ENCODE measurements at places on chromosomes 7 and 10.

- no peak for DNase-seq
Measured at GRCh38 chr10:129831150-129831549, 132.9 kb downstream of the EBF3 start.

GRCh38 chr10:58952747-58953466 lies 223.5 kb upstream of the PHYHIPL start:
- peak; percentile 37 for DNase-seq

- no peak for DNase-seq
Measured at GRCh38 chr10:31706464-31707092, 222.1 kb downstream of the ARHGAP12 start.

DNA sequence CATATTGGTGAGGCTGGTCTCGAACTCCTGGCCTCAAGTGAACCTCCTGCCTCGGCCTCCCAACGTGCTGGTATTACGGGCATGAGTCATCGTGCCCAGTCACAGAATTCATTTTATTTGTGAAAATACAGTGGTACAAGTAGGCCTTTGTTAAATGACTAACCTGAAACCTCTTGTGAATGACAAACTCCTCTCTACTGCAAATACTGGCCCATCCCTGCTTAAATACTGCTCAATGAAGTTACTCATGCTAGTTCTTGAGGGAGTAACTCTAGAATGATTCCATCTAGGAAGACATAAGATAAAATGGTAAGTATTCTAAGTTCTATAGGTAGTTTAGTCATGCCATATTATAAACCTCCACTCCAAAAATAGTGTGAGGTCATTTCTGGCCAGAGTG lies 80.7 kb downstream of the UBE2H start:
- DNase-seq, result no peak

- DNase-seq, result no peak
Measured at GRCh38 chr10:43899224-43899959, 250.7 kb upstream of the ZNF32 start.

DNA sequence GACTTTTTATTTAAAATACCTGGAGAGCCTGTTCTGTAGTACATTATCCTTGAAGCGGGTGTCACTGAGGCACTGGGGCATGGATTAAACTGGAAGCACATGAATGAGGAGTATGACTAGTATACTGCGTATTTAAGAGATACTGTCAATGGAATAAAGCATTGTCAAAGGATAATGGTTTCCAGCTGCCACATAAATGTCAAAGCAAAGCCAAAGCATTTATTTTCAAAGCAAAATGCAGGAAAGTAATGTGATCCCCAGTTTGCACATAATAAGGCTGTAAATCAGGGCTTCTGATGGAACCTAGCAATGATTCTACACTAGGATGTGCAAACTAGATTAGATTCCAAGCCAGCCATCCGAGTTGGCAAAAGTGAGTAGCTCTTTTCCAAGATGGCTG lies 240.1 kb downstream of the POU6F2 start:
- no peak for DNase-seq

DNA sequence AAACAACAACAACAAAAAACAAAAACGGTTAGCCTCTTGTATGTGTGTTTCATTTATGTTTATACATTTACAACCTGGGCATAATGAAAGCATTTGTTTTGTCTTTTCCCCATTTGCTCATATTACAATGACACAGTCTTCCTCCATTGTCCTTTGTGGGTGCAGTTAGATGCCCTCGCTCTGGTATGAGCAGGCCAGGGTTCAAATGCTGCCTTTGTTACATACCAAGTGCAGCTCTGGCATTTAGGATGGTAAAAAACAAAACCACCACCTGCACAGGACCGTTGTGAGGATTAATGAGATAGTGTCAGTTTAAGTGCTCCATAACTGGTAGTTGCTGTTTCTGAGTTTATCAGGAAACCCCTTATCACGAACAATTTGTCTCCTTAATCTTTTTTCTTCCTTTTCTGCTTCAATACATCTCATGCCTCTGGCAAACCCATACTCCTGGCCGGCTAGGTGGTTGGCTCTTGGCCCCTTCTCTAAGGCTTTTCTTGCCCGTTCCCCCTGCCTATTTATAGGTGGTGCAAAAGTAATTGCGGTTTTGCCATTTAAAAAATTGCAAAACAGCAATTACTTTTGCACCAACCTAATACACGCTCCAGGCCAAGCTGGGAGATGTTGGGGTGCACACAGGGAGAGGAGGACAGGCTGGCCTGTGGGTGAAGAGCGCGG lies 18.6 kb upstream of the TMEM225B start:
- DNase-seq, result no peak

GRCh38 chr10:4825868-4826791 lies at the start of gene AKR1E2:
AKR1E2 (plus strand) TSS chr10:4826207; CDS start chr10:4826325, 118 bp downstream.
- no peak for DNase-seq

DNA sequence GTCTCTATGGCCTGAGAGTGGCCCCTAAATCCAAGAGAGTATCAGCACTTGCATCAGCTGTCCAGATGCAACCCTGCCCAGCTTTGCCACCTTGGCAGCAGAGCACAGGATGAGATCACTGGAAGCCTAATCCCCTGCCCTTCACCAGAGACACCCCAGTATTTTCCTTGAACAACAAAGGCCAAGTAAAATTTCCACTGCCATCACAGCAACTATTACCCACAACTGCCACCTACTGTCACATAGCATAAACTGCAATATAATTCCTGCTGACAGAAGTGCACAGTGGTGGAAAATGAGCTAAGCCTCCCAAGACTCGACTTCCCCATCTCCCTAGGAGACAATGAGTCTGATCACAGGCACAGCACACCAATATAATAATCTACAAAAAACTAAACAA lies 462.8 kb upstream of the ZWINT start:
- peak; percentile 1 for DNase-seq

- DNase-seq, result no peak
Measured at GRCh38 chr10:29099001-29099400, 189.9 kb upstream of the LYZL1 start.

GRCh38 chr7:19920705-19921104 lies 147.3 kb upstream of the TMEM196 start:
- no peak for DNase-seq

DNA sequence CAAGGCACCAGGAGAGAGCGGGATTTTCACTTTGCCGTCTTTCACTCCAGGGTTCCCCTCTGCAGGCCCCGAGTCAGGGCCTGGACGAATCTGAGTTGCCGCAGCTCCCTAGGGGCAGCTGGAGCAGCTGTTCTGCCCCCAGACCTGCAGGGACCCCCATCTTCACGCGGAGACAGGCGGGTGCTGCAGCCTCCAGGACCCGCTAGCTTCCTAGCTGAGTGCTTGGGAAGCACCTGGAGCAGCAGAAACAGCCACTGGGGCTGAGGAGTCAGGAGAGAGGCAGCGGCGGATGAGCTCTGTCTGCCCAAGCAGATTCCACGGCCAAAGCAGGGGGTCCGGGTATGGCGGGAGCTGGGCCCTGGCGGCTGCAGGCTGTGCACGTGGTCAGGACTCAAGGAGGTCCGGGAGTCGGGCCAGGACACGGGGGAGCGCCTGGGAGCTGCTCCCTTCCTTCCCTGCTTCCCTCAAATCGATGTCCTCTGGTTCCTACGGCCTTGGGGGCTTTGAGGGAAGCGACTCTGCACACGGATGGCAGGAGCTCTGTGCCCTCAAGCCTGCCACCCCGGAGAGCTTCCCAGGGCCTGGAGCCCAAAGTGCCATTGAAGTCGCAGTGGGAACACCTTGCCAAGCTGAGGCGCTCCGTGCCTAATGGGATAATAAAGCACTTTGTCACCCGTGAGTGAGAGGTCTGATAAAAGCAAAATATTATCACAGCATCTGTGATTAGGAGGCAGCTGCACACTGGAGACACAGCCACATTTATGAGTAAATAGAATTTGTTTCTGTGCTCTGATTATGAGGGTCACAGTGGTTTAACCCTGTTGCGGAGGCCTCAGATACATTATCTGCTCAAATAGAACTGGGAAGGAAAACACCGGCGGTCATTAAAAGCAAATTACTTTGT lies 17.2 kb downstream of the MNX1 start:
- DNase-seq, result no peak

GRCh38 chr10:14345262-14345661 lies 14.5 kb upstream of the FRMD4A start:
- DNase-seq, result no peak

DNA sequence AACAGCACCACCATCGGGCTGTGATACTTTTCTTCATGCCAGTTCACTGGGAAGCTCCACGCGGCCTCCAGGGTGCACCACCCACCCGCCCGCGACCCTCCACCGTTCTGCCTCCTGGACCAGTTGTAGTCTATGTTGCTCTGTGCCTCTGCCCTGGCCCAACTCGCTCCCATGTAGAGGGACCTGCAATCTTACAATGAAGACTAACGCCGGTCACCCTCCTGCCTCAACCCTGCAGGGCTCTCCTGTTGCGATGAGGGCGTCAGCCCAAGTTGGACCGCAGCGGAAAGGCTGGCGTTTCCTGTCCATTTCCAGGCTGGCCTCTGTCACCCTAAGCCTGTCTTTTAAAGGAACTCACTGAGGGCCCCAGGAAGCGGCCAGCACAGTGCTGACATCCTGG lies 34.9 kb downstream of the IL15RA start:
- DNase-seq, result no peak

DNA sequence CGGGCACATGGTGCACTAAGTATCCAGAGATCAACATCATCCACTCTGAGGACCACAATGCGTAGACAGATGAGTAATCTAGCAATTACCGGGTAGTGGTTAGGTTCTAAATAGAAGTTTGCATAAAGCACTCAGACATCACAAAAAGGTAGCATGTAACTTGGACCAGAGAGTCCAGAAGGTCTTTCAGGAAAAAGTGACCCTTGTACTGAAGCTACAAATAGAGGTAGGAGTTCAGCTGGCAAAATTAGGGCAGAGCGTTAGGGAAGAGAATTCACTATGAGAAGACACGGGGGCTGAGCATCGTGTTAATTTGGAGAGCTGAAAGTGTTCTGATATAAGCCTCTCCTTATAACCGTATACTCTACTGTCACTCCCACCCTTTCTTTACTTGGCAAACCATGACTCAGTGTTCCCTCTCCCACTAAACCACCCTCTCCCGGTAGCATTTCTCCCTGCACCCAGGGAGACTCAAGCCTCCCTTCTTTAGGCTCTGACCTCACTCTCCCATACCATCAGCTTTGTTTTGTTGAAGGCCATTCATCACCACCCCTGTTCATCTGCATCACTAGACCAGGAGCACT lies 222.2 kb upstream of the FZD1 start:
- DNase-seq, result no peak

- DNase-seq, result no peak
Measured at GRCh38 chr7:128939075-128939860, 1.5 kb downstream of the IRF5 start.

GRCh38 chr10:86282664-86283465 lies 83.7 kb downstream of the GRID1 start:
- no peak for DNase-seq

DNA sequence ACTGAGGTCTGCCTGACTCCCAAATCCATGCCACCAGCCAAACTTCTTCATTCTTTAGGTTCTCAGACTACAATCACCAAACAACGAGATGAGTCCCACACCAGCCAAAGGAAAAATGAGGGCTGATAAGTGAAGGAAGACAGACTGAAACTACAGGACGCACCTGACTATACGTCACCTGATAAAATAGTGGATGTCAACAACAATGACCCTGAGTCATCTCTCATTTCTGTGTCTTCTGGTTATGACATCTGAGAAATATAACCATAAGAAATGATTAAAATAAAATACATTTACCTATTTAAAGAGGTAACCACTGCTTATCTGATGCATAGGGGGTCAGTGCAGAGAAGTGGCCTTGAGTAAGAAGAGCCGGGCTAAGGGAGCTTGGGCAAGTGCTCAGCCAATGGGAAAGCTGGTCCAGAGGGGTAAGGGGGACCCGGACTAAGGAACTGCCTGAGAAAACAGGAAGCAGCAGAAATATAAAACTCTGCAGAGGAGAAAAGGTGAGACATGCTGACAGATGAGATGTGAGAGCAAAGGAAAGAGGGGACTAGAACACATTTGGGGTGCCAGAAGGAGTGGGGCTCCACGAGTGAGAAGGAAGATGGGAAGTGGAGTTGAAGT lies 51.8 kb downstream of the HIPK2 start:
- DNase-seq, result no peak

DNA sequence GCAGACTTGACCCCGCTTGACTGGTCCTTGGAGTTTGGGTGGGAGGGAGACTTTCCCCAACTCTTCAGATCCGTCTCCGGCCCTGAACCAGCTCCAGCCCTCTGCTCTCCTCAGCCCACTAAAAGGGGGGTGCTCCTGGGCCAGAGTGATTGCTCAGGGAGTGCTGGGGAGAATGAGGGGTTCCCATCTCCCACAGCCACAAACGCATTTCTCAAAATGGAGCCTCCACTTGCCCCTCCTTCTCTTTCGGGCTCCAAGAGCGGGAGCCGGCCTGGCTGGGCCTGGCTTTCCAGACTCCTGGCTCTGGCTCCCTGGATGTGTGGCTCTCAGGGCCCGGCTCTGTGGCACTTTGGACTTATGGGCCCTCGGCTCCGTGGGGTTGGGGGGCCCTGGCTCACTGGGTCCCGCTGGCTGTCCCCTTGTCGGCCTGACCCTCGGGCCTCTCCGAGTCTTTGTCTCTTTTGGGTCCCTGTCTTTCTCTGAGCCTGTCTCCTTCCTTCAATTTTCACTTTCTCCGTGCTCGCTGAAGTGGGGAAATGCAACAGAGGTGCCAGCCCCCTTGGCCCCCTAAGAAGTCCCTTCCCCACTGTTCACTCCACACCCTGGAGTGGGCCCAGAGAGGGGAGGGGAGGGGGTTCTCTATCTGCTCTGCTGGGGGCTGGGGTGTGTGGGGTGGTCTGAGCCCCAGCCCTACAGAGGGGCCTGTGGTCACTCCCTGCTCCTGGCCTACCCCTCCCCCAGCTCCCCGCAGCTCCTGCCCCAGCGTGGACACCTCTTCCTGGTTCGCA lies 713 bp downstream of the LZTS2 start:
- peak; percentile 3 for DNase-seq

DNA sequence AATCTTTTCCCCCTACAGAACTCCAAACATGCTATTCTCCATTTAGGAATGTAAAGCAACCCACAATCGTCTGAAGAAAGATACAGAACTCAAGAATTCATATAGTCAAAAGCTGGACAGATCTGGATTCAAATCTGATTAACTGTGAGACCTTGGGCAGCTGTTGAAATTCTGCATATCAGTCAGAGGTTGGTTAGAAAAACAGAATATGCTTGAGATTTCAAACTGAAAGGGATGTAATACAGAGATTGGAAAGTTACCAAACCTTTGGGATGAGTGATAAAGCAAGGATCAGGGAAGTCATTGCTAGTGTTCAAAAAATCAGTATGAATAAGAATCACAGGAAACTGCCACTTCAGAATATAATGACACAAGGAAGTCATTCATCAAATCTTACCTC lies 406.6 kb downstream of the HTR7 start:
- no peak for DNase-seq

Measured in NCI-H1105 treated with DMSO at 0.1 percent for 48 hours (cell line).